ENCODE measurements at places on chromosomes 7 and 10. TPM values are rescaled to one million over a fixed set of nuclear protein-coding genes. Genes with fewer than 3 reads are reported as not detected.

Gene ASB10
- total RNA-seq, result not detected

Gene HOXA6
- total RNA-seq, result 20.2 TPM

- no peak for DNase-seq
Measured at GRCh38 chr10:90087197-90088023, 386.0 kb downstream of the KIF20B start.

DNA sequence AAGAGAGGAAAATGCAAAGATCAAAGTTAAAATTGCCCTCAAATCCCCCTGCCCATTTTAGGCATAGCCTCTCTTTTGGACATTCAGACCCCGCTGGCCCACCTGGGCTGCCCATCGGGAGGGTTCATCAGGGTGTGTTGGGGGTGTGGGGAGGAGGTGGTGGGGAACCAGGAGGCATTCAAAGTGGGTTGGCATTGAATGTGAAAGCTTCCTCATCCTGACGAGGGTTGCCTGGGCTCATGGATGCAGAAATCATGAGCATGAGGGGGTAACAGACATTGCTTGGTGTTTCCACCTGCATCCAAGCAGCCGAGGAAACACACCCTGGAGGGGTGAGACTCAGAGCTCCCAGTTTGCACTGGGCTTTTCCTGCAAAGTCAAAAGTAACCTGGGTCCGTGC lies 20.6 kb downstream of the BTBD16 start:
- DNase-seq, result no peak

DNA sequence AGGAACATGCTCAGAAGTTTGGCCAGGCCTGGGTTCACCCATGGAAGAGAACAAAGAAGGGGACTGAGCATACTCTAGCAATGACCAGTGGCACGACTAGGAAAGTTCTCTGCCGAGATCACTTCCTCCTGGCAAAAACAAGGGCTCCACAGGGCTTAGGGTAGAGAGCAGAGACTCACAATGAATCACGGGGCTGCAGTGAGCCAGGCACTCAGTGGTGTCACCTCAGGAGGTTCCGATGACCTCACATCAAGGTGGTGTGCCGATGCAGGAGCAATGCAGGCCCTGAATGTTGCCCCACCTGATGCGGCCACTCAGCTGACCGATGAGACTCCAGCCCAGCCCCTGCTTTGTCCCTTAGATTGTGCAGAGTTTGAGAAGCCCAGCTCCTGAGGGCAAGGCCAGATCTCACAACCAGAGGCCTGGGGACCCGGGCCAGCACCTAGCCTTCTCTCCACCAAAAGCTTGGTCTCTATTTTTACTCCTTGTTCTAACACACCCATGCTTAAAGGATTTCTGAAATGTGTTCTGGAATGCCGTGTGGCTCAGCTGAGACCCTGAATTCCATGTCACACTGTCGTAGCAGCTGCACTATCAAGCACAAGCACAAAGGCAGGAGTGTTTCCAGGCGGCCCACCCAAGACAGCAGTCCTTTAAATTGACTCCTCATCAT lies 60.9 kb downstream of the COBL start:
- DNase-seq, result no peak

DNA sequence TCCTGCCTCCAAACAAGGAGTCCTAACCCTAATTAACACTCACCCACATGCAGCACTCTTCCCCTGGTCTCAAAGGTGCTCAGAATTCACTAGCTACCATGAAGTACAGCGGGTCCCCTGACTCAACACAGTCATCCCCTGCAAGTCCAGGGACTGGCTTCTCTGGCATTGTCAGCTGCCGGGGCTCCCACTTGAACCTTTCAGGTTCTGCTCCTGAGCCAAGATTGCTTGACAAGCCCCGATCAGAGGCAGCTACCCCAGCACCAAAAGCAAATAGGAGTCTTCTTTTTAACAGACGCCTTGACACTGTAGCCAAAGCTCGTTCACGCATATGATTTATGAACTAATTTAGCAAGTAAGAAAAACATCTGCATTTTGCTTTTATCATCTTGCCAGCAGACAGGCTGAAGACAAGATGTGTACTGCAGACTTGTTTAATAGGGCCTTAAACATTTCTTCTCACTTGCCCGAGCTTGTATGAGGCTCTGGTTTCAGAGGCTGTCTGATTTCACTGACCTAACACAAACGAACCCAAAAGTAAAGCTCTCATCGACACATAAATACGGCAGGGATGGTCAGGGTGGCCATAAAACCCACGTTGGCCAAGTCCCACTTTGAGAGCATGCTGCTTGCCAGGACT lies 67.6 kb upstream of the ADAM12 start:
- no peak for DNase-seq

DNA sequence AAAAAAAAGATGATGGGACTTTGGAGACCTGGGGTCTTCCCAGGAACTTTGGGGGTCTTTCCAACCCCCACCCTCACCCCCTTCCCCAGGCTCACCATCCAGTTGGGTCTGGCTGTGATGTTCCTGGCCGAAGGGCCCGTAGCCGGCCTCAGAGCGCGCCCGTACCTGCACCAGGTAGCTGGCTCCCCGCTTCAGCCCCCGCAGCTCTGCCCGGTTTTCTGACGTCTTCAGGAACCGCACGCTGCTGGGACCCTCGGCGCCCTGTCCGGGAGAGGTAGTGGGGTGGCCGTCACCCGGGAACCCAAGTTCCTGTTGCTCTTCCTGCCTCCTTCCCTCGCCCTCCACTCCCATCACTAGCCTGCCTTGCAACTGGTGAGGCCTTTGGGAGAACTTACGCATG lies 10.2 kb downstream of the EPHB4 start:
- no peak for DNase-seq
